Activated CD4-positive, alpha-beta memory T cell treated with anti-CD3 and anti-CD28 coated beads, Interleukin-2, amount 10 ng/mL, durations not matched to agents 7 days and 5 days (primary cell): ENCODE measurements at places on chromosomes 16 and 17. TPM values are rescaled to one million over a fixed set of nuclear protein-coding genes. Genes with fewer than 3 reads are reported as not detected.

Gene SMTNL2
- total RNA-seq, result not detected

Gene RDM1
- total RNA-seq, result 16.9 TPM

Gene AGRP
- not detected for total RNA-seq

Gene NECAB2
- total RNA-seq, result not detected

Gene ZNHIT3
- 38.9 TPM for total RNA-seq
